ENCODE measurements at places on chromosomes 1 and 21.

DNA sequence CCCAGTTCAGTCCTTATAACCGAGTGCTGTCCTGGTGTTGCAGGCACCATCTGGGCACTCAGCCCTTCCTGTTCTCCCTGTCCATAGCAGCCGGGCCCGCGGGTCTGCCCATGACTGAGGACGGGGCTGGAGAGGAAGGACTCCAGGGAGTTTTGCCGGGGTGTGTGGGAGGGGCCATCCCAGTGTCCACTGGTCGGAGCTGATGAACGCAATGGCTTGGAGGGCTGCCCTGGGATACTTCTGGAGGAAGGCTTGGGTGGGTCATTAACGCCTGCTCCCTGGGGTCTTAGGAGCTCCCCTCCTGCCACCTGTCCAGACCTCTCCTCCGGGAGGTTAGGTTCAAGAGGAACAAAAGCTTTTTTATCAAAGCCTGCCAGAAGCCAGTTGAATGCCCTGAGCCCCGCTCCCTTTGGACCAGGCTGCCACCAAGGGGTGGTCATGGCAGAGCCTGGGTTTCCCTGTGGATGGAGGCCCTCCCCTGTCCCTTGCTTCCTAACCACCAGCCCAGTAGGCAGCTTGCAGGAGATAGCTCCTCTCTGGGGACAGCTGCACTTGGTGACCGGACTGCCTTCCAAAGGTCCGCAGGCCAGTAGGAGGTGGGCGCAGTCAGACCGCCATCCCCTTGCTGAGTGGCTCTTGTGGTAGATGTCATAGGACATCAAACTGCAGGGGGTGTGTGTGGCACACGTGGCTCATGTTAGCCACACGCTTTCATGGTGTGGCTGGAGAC lies 61.3 kb downstream of the TRIM11 start:
- DNase-seq, result no peak

- no peak for DNase-seq
Observed at GRCh38 chr1:11596295-11596694, 57.9 kb downstream of the FBXO2 start.

DNA sequence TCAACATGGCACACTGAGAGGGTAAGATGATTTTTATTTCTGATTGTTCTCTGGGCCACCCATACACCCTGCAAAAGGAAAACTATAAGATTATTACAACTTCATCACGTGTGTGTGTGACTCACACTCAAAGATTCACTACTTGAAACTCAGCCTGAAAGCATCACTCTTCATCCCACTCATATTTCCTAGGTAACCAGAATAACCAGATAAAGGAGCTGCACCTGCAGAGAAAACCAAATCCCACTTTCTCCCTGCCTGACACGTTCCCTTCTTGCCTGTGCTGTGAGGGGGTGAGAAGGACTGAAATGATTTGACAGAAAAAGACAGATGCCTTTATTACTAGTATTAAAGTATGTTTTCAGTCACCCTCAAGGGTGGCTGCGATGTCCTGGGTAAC lies 131.6 kb downstream of the TGFBR3 start:
- no peak for DNase-seq

DNA sequence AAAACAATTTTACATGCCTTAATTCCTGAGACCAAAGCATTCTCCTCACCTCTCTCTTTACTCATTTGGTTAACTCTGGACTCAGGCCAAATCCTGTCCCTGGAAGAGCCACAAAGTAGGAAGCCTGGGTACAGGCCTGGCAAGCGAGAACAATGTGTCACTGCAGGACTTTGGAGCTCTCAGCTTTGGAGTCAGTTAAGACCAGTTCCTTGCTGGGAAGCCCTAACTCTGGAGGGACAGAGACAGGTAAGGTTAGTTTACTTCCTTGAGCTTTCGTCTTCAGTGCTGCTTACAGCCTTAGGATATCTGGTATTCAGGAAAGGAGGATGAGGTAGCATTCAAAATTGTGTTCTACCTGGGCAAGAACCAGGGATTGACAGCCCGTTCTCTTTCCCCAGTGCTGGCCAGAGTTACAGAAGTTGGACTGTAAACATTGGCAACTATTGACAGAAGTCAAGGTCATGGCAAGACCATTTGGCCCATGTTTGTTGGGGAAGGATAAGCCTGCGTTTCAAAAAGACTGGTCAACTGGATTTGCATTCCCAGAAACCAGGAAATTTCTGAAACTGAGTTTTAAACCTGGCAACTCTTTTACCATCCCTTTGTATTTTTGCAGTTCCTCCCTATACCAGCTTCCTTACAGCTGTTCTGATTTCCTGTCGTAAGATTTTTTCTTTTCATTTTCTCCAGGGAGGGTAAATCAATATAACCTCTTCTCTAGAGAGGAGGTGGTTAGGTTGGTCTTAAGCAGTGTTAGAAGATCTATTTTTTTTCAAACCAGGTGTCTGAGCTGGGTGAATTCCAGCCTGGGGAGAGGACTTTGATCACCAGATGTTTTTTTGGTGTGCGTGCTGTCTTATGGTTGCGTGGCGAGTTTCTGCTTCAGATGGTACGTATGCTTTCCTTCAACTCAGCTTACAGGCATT lies at the start of gene C4BPB:
Gene C4BPB, plus strand, starts transcription at position 160 of the 926 bp plus-strand sequence. Its CDS starts 672 bp downstream, at position 832.
- DNase-seq, result no peak

DNA sequence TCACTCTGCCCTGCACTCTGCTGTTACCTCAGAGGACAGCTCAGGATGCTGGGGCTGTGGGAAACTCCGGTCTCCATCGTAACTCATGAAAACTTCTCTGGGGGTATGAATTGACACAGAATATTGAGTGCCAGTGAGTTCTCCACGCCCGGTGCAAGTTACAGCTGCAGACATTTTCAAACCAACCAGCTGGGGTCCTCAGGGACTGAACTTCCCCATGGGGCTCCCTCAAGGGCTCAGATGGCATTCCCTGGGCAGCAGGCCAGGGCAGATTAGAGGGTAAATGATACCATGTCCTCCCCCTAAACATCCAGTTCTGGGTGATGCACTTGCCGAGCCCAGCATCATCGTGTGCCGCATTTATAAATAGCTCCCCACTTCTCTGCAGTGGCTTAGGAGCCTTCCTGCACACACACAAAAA lies 27.8 kb upstream of the CCSAP start:
- DNase-seq, result peak; percentile 78

GRCh38 chr1:225866061-225866837 lies 15.9 kb downstream of the TMEM63A start:
- DNase-seq, result no peak

- no peak for DNase-seq
Observed at GRCh38 chr21:17053321-17053720, 459.5 kb upstream of the CXADR start.

DNA sequence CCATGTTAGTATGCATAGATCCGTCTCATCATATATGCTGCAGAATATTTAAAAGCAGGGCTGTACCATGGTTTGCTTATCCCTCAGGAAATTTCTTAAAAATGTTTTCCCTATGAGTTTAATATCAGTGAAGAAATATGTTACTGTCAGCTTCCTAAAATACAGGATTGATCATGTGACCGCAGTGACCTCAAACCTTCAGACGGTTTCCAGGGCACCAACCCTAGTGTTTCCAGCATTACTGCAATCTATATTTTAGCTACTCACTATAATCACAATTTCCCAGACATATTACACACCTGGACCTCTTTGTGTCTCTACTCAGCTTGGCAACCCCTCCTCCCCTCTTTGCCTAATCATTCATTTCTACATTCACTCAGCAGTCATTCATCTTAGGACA lies 7.7 kb upstream of the SDHB start:
- no peak for DNase-seq

DNA sequence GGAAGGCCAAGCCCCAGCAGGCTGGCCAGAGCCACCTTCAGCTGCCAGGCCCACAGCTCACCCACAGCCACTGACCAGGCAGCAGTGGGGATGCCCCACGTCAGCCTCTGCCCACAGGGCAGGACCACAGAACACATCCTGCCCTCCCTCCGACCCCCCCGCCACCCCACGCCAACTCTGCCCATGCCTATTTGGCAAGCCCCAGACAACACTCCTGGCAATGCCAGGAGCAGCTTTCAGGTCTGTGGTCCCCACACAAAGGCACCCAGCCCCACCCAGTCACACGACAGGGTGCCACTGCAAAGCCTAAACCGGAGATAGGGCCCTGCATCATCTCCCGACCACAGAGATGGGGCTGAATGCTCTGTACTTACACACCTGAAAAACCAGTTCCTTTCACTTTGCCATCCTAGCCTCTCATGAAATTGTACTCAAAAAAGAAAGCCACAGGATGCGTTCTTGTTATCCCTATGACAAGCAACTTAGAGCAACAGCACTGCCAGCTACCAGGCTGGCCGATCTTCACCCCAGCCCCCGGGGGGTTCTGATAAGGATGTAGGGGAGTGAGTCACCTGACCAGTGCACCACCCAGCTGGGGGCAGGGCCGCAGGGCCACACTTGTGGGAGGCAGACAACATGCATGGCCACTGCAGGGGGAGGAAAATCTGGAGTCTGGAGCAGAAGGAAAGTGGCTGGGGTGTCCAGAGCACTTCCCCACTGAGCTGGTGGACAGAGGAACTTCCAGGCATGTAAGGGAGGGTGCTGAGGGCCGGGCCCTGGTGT lies 36.2 kb downstream of the UBE2G2 start:
- no peak for DNase-seq

Measured in NCI-H1694 (cell line).